ENCODE measurements at places on chromosomes 5 and 9.

GRCh38 chr9:89951675-89952074 lies 346.9 kb downstream of the GADD45G start:
- DNase-seq = no peak

DNA sequence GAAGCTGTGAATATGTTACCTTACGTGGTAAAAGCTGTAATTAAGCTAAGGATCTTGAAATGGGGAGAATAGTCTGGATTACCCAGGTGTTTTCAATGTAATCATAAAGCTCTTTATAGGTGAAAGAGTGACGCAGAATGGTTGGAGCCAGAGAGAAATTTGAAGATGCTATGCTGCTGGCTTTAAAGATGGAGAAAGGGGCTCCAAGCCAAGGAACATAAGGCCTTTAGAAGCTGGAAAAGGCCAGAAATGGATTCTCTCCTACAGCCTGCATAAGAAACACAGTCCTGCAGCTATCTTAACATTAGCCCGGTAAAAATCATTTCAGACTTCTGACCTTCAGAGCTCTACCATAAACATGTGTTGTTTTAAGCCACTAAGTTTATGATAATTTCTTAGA lies 243.3 kb upstream of the VLDLR start:
- no peak for DNase-seq

- DNase-seq = no peak
Observed at GRCh38 chr5:9439531-9440292, 106.2 kb downstream of the SEMA5A start.

DNA sequence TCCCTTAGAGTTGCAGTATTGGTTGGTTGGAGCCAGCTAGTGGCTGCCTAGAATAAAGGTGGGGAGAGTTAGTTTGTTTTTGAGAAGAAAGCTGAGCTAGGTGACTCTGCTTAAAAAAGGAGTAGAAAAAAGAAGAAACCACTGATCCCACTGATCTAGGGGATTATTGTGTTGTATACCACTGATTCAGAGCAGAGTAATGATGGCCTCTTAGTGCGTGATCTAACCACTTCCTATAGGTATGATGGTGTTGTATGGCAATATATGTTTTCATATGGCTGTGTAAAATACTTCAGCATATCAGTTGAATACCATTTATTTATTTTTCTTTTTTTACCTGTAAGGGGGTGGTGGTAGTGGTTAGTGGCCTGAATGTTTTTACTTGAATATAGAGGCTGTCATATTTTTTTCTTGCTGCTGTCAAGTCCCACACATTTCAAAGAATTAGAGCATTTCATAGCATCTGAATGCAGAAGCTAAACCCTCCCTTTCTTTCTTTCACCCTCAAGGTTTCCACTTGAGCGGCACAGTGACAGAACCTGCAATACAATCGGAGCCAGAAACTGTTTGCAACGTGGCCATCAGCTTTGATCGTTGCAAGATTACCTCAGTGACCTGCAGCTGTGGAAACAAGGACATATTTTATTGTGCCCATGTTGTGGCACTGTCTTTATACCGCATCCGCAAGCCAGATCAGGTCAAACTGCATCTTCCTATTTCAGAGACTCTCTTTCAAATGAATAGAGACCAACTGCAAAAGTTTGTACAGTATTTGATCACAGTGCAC lies 140.3 kb downstream of the ZSWIM6 start:
- no peak for DNase-seq

- peak; percentile 8 for DNase-seq
Observed at GRCh38 chr5:135437796-135438560, 9.2 kb downstream of the DCANP1 start.

- DNase-seq = no peak
Observed at GRCh38 chr9:93127395-93127911, 6.6 kb downstream of the NINJ1 start.

GRCh38 chr9:87118594-87118993 lies 171.3 kb upstream of the GAS1 start:
- no peak for DNase-seq

GRCh38 chr9:12739014-12739652 lies 35.7 kb upstream of the LURAP1L start:
- no peak for DNase-seq

- DNase-seq = no peak
Observed at GRCh38 chr5:135477613-135478066, 25.5 kb upstream of the TIFAB start.

GRCh38 chr5:145347026-145347616 lies 488.0 kb downstream of the PRELID2 start:
- peak; percentile 31 for DNase-seq

DNA sequence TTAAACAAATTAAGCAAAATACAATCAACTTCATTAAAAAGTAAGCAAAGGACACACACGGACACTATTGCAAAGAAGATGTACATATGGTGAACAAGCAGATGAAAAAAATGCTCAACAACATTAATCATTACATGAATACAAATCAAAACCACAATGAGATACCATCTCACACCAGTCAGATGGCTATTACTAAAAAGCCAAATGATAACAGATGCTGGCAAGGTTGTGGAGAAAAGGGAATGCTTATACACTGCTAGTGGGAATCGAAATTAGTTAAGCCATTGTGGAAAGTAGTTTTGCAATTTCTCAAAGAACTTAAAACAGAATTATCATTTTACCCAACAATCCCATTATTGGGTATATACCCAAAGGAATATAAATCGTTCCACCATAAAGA lies 636.2 kb upstream of the ST8SIA4 start:
- DNase-seq = no peak

DNA sequence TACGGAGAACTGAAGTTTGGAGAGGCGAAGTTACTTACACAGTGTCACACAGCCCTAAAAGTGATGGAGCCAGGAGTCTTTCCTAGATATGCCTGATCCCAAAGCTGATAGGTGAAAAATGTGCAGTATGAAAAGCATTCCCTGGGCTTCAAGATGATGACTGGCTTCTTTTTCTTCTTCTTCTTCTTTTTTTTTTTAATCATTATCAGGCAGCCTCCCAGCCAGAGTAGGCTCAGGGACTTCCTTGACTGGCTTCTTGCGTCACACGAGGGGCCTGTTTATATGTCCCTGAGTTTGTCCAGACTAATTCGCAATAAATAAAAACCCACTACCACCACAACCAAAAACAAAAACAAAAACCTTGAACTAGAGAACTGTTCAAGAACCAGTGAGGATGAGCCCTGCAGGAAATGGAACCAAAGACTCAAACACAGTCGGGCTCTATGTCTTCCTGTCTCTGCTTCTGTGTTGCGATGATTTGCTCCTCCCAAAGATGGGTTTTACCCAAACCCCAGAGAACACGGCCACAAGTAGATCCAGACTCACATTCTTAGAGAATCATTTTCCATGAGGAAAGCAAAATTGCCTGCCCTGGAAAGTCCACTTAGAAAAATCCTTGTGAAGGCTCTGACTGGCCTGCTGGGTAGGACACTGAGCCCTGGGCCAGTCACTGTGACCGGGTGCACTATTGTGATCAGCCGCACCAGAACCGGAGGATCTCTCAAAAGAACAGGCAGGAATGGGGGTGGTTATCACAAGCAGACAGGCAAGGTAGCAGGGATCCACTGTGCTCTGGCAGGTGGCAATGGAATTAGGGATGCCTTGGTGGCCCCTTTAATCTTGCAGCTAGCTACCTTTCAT lies 38.0 kb upstream of the ADAM19 start:
- no peak for DNase-seq

- DNase-seq = peak; percentile 68
Observed at GRCh38 chr9:120723565-120723964, 9.3 kb upstream of the MEGF9 start.

DNA sequence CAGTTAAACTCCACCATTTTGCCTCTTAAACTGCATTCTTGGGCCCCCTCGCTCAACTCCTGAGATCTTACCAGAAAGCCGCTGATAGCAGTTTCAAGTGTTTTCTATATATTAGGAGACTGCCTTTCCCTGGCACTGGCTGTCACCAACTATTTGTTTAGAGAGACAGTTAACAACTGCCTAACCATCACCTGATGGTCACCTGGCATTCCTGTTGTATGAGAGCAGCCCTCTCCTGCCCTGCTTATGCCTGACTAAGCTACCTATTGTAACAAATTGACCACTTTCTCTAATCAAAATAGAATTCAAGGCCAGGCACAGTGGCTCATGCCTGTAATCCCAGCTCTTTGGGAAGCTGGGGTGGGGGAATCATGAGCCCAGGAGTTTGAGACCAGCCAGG lies 28.0 kb upstream of the SIL1 start:
- DNase-seq = peak; percentile 48

- no peak for DNase-seq
Observed at GRCh38 chr9:129836311-129837007, 1.2 kb downstream of the USP20 start.

- no peak for DNase-seq
Observed at GRCh38 chr9:137198902-137199283, 1.6 kb downstream of the TPRN start.

GRCh38 chr5:143061161-143061945 lies 291.2 kb downstream of the ARHGAP26 start:
- DNase-seq = peak; percentile 11

DNA sequence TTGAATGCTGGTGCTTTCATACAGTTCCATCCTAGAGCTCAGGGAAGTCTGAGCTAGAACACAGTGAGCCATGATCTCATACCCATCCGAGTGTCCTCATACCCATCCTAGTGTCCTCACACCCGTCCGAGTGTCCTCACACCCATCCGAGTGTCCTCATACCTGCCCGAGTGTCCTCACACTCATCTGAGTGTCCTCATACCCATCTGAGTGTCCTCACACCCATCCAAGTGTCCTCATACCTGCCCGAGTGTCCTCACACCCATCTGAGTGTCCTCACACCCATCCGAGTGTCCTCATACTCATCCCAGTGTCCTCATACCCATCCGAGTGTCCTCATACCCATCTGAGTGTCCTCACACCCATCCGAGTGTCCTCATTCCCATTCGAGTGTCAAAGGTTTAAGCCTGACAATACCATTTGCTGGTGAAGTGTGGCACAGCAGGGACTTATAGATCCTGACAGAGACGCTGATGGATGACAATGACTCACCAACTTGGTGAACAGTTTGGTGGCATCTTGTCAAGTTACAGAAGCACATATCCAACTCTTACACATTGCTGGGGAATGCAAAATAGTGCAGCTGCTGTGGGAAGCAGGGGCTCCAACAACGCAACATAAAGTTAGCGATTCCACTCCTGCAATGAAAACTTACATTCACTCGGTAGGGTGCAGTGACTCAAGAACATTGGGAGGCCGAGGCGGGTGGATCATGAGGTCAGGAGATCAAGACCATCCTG lies 77.0 kb upstream of the COL5A1 start:
- no peak for DNase-seq

GRCh38 chr5:128466554-128466953 lies 71.5 kb downstream of the FBN2 start:
- DNase-seq = no peak

DNA sequence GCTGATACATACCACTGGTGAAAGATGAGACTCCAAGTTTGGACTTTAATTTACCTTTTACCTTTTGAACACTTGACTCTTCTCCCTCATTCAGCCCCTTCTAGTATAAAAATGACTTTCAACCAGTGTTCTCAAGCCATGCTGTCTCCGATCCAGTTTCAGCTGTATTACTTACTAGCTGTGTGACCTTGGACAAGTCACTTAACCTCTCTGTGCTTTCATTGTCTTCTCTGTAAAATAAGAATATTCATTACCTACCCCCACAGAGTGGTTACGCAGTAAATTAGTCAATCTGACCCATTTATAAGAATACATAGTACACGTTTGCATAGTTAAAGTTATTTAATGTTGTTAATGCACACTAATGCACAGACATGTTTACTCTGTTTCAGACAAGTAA lies 12.6 kb upstream of the CEMIP2 start:
- no peak for DNase-seq

- no peak for DNase-seq
Observed at GRCh38 chr9:98960409-98960808, 16.7 kb downstream of the COL15A1 start.

DNA sequence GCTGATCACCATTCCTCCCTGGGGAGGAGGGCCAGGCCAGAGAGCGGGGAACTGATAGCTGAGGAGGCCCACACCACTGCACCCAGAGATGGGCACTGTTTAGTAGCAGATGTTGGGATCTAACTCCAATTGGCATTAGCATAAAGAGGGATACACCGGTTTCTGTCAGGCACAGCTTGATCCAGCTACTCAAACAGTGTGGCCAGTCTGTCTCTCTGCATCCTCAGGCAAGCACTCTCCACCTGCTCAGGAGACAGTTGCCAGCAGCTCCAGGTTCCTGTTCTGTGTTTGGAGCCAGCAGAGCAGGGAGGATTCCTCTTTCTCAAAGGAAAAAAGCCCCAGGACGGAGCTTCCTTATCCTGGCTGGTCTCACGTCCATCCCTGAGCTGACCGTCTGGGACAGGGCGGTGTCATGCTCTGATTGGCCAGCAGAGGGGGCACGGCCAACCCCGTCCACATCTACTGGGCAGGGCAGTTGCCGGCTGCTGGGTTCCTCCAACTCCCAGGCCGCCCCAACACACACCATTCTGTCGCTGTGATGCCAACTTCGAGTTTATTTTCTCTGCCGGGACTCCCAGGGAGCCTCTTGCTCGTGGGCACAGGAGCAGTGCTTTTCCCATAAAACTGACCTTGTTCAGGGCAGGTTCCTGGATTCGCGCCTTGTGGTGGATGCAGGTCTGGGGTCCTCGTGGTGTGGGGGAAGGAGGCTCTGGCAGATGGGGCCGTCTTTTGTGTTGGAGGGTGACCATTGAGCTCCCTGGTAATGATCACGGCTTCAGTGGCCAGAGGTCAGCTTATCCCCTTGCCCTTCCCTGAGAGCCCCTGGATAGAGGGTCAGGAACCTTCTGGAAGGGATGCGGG lies 47.9 kb downstream of the COL5A1 start:
- DNase-seq = peak; percentile 16

DNA sequence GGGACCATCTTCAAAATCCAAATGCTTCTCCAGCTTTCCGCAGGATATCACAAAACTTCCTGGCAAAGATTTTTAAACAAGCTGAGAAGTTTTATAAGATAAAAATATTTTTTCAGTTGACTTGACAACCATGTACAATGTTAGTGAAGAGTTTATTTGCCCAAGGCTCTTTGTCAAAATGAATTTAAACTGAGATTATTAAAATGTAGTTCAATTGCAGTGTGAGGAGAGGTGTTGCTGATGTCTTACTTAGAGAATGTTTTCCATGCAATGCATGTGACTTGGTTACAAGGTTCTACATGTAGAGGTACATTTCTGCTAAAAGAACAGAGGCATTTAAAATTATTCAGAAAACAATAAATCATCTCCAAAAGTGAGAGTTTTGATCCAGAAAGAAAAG lies 131.4 kb upstream of the MINAR2 start:
- DNase-seq = no peak

DNA sequence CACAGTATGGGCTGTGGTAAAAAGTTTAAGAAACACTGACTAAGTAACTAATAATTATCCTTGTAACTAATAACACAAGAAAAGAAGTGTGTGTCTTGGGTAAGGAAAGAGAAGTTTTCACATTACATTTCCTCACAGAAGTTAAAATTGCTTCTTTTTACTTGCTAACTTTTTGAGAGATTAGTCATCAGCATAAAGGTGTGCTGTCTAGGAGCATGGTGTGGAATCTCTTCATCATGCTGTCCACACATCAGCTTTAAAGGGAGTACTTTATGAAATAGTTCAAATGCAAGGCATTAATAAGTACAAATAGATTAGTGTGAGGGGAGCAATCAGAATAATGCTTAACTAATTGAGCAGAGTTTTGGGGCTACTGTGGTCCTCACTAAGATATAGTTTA lies 29.8 kb downstream of the WDR36 start:
- DNase-seq = no peak

- no peak for DNase-seq
Observed at GRCh38 chr5:174918655-174919054, 194.3 kb downstream of the MSX2 start.

- DNase-seq = no peak
Observed at GRCh38 chr9:91949392-91949945, 559 bp downstream of the ROR2 start.

All from kidney glomerular epithelial cell (primary cell).